Choroid plexus epithelial cell (primary cell): ENCODE measurements at places on chromosomes 2 and 18.

DNA sequence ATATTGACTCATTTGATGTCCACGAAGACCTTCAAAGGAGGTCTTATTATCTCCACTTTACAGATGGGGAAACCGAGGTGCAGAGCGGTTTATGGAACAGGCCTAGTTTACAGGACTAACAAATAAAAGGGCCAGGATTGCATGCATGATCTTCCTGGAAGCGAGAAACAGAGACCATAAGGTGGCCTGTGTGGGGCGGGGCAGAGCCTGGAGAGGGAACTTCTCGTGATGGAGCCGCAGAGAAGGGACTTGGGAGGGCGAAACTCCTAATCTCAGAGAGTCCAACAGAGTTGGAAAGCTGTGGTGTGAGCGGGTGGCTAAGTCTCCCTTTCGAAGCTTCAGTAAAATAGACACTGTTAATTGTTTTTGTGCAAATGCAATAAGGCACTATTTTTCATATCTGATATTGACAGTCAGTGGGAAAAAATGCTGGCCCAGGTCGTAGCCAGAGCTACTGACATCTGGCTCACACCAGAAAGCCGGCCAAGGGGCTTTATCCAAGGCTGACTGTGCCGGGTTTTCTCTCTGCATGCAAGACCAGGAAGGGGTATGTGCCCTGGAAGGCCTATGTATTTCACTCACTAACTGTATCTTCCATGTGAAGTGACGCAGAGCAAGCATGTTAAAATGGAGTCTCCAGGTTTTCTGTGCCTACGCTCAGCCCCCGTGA lies 4.5 kb downstream of the INPP5D start:
- no peak for DNase-seq

DNA sequence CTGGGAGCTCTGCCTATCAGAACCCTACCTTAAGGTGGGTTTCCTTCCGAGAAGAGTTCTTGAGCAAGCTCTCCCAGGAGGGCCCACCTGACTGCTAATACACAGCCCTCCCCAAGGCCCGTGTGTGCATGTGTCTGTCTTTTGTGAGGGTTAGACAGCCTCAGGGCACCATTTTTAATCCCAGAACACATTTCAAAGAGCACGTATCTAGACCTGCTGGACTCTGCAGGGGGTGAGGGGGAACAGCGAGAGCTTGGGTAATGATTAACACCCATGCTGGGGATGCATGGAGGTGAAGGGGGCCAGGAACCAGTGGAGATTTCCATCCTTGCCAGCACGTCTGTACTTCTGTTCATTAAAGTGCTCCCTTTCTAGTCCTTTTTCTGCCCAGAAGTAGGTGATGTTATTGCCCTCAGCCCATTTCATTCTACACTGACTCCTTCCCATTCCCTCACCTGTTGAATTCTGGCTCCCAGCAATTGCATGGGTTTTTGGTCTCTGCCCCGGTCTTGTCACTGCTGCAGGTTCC lies 6.5 kb downstream of the TMEM37 start:
- no peak for DNase-seq

GRCh38 chr2:151156431-151156830 lies 105.2 kb downstream of the RBM43 start:
- peak; percentile 2 for DNase-seq

- peak; percentile 81 for DNase-seq
These were observed 59.3 kb upstream of the CCDC68 start for GRCh38 chr18:55018602-55019001.

GRCh38 chr18:74625157-74625556 lies 27.5 kb downstream of the ZNF407 start:
- DNase-seq = peak; percentile 59

- DNase-seq = no peak
These were observed 227.2 kb upstream of the CRIM1 start for GRCh38 chr2:36128359-36128758.

- DNase-seq = no peak
These were observed 160.3 kb upstream of the VRK2 start for GRCh38 chr2:57886161-57886786.

- DNase-seq = no peak
These were observed 279.8 kb downstream of the CLIP4 start for GRCh38 chr2:29394981-29395350.

DNA sequence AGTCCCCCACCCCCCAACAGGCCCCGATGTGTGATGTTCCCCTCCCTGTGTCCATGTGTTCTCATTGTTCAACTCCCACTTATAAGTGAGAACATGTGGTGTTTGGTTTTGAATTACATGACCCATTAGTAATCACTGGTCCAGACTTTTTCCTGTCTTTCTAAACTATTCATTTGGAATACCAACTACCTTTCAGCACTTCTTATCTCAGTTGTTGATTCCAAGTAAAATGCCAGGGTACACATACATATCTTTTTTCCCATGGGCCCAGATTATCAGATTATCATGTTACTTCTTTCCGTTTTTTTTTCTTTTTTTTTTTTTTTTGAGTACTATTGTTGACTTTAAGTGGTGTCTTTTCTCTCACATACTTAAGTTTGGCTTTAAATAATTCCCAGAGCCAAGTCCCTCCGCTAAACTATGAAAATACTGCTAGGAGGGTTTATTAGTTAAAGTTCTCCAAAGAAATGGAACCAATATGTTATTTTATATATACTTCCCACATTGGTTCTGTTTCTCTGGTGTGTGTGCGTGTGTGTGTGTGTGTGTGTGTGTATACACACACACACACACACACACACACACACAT lies 389.3 kb downstream of the IRS1 start:
- DNase-seq = peak; percentile 42
